ENCODE measurements at places on chromosomes 2 and 18.

DNA sequence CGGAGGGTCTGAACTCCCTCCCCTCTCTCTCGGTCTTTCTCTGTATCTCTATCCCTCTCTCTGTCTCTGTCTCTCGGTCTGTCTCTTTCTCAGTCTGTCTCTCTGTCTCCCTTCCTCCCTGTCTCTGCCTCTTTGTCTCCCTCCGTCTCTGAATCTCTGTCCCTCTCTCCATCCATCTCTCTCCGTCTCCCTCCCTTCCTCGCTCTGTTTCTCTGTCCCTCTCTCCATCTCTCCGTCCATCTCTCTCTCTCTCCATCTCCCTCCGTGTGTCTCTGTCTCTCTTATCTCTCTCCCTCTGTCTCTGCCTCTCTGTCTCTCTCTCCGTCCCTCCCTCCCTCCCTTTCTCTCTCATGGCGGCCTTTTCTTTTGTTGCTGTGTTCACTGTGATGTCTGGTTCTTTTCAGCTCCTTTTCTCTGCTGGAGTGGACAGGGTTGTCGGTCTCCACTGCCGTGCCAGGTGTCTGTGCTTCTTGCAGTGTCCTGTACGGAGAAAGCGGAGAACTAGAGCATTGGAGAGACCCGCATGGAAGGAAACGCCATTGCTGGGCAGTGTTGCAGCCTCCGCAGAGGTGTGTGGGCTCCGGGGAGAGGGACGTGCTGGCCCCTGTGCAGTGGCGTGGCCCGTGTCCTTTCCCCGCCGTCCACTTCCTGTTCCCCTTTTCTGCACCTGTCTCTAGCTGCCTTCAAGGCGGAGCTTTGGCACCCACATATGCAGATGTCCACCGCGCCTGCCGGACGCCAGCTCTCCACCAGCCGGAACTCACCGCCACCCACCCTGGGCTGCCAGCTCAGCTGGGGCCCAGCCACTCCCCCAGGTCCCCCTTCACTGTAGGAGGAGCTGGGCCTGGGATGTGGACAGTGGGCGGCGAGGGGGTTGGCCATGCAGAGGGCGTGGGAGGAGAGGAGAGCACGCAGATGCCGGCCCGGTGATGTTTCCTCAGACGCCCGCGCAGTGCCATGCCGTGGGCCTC, 113.1 kb downstream of the NFATC1 start:
- DNase-seq, result no peak

DNA sequence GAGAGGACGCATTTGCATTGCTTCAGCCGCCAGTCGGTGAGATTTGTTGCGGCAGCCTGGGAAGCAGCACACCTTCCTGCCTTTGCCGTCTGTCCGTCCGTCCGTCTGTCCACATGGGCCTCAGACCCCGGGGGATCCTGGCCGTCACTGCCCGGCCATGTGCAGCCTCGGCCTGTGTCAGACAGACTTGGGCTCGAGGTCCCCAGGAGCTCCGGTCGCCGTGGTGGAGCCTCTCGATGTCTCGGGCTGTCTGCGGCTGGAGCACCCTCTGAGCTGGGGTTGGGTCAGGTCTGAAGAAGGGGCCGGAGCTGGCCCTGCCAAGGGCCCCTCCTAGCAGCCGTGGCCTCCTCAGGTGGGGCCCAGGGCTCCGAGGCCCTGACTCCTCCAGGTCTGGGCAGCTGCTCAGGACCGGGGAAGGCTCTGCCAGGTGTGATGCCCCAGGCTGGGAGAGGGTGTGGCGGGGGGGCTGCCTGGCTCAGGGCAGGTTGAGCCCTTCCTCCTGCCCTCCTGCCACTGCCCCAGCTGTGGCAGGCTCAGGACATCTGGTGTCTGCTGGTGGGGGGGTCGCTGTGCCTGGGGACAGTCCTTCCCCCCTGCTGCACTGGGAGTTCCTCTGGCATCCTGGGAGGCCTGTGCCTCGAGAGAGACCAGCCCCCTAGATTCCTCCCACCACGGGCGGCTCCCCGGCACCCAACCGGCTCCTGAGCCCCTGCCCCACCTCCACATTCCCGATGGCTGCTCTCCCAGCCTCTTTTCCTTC, 11.8 kb downstream of the NEU4 start:
- DNase-seq, result no peak

- no peak for DNase-seq
These were observed 192.1 kb upstream of the RND3 start for GRCh38 chr2:150679456-150680120.

DNA sequence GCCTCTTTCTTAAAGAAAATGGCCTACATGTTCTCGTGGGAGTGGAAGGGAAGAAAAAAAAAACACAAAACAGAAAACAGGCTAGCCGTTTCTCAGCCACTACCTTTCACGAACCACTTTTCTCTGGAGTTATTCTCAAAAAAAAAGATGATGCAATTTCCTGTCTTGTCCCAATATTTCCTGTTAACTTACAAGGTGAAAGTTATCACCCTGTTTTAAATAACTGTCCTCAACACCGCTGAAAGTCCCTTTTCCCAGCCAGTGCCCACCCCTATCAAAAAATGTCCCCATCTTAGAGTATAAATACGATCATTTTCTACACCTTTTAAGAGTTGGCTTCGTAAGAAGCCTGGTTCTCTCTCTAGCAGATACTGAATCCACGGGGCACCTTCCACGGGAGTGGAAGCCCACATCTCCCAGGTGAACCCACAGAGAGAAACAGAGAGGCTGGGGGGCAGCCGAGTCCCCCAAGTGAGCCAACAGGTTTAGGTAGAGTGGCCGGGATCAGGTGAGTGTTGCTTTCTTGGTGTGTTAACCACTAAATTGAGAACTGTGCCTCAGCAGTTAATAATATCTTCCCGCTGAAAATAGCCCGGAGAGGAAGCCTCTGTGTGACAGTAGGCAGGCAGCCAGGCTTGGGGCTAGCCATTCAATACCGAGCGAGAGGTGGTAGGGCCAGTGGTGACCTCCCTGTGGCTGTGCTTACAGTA, 15.9 kb downstream of the SMAD7 start:
- DNase-seq, result no peak

- DNase-seq, result no peak
These were observed 558.0 kb downstream of the STK39 start for GRCh38 chr2:167689444-167689843.

DNA sequence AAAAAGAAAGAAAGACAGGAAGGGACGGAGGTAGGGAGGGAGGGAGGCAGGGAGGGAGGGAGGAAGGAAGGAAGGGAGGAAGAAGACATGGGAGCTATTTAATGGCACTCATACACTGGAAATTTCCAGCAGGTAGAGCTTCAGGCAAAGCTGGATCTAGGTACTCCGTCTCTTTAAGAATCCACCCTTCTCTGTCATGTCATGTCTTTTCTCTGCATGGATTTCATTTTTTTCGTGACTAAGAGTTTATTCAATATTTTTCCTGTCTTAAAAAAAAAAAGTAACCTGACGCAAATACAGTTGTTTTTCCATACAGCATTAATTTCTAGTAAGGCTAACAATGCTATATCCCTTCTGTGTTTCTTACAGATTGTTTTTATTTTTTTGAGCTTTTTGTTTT, 56.3 kb upstream of the MCFD2 start:
- no peak for DNase-seq

DNA sequence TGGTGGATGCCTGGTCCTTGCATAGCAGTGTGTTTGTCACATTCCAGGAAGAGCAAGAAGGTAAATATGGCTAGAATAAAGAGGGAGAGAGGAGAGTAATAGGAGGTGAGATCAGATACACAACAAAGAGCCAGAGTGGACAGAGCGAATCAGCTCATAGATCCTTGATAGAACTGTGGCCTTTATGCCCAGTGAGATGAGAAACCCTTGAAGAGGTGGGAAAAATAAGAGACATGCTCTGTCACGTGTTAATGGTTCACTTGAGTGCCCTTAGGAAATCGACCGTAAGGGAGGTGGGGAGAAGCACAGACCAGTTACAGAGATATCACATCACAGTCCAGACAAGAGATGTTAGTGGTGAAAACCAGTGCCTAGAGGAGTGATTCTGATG, 84.7 kb upstream of the RAB27B start:
- no peak for DNase-seq

GRCh38 chr2:102069311-102069974, 73.1 kb upstream of the IL1R1 start:
- DNase-seq, result no peak

DNA sequence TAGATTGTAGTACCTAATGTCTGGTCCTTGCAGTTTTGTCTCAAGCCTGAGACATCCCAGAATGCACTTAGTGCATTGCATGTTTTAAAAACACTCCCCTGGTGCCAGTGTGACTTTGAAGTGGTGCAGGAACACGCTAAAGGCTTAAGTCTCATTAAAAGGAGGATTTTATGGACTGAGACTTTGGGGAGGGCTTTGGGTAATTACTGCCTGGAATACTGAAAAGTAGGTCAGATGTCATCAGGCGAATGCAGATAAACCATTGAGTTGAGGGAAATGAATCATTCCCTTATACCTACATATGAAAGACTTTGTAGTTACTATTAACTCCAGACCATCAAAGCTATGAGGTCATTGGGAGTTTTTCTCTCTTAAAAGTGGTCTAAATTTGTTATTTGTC, 3.0 kb upstream of the OSBPL1A start:
- no peak for DNase-seq

DNA sequence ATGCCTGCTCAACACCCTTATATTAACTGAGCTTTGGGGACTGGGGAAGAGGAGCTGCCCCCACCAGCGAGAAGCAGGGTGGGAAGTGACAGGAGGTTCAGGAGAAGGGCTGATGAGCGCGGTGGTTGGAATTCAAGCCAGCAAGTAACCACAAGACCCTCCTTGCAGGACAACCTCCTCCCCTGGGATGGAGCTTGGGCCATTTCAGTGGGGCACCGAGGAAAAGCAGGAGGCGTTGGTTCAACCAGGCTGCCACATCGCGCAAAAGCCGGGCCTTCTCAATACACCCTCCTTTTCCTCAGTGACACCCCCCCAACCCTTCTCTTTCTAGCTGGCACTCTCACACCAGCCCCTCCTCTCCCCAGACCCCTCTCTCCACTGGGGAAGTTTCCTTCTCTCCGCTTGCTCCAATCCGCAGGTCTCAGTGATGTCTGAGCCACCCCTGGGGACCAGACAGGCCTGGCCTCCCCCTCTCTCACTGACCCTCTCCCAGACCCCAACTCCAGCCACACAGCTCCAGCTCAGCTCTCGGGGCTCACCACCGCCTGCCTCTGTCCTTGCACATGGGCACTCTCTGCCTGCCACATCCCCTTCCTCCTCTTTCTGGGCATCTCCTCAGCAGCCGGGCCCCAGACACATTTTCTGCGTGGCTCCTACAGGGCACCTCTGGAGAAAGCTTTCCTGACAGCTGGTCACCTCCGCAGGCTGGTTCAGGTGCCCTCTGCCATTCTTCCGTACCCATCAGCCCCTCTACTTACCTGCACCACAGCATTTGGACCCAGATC, 44.5 kb downstream of the KCNF1 start:
- no peak for DNase-seq

DNA sequence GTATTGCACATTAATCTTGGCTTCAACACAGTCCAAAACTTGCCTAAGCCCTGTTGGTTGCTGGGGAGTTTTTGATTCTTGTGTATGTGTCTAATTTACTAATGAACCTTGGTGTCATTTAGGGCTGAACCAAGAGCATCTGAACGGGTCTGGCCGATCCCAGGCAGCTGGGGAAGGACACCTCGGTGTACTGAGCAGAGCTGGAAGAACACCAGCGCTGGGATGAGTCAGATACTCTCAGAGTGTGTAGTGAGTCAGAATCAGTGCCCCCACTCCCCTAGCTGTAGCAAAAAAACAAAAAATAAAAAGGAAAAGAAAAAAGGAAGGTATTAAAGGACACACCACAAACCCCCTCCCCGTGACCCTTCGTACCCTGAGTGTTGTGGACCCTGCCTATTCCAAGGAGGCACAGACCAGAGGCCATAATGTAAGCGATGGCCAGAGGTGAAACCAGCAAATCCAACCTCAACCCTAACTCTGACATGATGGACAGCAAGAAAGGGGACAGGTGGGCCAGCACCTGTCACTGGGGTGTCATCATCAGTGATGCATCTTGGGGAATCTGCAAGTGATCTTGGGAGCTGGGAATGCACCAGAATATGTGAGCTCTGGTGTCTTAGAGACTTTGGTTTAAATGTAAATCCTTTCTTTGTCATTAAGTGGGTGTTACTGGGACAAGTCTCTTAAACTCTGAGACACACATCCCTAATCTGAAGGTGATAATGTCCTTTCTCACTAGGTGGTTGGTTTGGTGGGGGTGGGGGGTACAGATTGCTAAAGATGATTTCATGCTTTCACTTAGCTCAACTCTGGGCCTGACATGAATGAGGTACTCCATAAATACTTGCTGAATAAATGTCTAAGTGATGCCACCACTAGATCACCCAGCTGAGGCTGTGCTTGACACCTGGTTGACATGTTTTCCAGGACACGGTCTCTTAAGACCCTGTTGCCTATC, 34.2 kb upstream of the NCOA1 start:
- DNase-seq, result no peak

GRCh38 chr18:64983497-64984238, 767.1 kb upstream of the CDH7 start:
- DNase-seq, result no peak

DNA sequence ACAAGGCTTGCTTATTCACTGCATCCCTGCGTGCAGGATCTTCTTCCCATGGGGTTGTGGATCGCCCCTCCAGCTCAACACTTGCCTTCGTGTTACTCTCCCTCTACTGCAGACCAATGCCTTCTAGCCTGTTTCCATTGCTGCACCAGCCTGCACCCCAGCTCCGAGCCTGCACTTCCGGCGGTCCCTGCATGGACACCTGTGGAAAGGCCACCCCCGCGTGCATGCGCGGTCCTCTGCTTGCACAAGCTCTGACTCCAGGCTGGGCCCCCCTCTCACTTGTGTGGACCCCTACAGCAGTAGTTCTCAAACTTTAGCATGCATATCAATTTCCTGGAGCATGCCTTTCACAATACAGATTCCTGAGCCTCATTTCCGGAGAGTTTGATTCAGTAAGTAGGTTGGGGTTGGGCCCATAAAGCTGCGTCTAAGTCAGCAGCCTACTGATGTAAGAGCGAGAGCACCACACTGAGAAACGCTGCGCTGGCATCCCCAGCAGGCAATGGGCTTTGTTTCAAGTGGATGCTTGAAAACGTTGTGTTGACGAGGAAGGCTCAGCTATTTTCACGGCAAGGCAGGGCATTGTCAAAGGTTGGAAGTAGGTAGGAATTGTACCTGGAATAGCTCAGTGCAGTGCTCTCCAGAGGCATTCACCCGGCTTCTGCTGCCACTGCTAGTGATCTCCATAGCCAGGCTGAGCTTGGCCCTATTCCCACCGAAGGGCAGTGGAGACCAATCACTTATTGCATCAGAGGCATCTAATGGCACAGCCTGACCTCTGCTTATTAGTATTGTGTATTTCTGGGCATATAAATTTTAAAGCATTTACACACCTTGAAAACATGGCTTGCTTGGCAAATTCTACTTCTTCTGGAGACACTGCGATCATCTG, 32.6 kb downstream of the CREG2 start:
- no peak for DNase-seq

DNA sequence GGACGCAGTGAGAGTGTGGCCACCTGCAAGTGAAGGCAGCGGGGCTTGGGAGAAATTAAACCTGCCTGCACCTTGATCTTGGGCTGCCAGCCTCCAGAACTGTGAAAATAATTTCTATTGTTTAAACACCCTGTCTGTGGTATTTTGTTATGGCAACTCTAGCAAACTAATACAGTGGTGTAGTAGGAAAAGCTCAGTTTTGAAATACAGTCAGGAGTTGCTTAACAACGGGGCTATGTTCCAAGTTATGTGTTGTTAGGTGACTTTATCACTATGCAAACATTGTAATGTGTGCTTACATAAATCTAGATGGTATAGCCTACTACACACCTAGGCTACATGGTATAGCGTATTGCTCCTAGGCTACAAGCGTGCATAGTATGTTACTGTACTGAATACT, 93.4 kb upstream of the FN1 start:
- DNase-seq, result no peak
